ENCODE measurements at places on chromosomes 5 and 9.

DNA sequence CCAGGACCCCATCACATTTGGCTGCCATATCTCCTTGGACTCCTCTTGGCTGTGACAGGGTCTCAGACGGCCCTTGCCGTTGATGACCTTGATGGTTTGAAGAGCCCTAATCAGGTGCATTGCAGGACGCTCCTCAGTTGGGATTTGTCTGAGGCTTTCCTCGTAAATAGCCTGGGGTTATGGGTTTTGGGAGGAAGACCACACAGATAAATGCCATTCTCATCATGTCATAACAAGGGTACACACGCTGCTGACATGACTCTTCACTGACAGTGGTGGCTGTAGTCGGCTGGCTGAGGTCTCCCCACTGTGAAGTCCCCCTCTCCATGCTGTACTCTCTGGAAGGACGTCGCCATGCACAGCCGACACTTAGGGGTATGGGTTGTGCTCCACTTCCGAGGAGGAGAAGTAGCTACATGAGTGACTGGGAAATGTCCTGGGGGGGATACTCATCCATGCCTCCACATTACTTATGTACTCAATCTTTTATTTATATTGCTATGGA lies 42.9 kb upstream of the SPTLC1 start:
- no peak for DNase-seq

- no peak for DNase-seq
Measured at GRCh38 chr9:86921151-86921923, 26.0 kb downstream of the GAS1 start.

DNA sequence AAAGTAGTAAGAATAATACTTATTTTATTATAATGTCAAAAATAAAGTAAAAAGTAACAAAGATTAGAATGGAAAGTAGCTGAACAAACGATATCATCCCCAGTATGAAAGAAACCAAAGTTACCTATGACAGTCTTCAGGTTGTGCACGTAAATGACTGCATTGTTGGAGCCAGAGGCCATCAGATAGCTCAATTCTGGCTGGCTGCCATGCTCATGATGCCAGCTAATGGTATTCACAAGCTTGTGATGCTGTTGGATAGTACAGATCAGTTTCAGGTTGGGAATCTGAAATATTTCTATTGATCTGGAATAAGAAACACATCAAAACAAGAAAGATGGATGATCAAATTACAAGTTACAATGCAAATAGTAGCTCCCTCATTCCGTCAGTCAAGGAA lies 21.1 kb downstream of the GEMIN5 start:
- DNase-seq, result no peak

GRCh38 chr5:60403343-60404006 lies 296.5 kb downstream of the DEPDC1B start:
- no peak for DNase-seq

- DNase-seq, result no peak
Measured at GRCh38 chr5:82564963-82565362, 286.8 kb upstream of the RPS23 start.

GRCh38 chr5:150615141-150615699 lies 25.2 kb upstream of the SYNPO start:
- DNase-seq, result no peak

DNA sequence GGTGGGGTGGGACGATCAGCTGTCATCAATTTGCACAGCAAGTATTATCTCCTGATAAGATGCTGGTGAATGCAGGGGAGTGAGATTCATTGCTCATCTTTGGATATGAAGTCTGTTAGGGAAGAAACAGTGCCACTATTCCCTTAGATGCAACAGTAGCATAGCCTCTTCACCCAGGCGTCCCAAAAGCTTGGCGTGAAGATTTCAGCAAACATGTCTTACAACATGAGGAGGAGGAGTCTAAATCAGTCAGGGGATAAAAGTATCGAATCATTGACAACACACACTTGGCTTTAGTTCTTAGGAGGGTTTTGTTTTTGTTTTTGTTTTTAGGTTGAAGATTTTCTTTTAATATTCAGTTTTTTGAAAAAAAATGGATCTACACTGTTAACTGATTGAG lies 26.5 kb downstream of the SNX18 start:
- no peak for DNase-seq

DNA sequence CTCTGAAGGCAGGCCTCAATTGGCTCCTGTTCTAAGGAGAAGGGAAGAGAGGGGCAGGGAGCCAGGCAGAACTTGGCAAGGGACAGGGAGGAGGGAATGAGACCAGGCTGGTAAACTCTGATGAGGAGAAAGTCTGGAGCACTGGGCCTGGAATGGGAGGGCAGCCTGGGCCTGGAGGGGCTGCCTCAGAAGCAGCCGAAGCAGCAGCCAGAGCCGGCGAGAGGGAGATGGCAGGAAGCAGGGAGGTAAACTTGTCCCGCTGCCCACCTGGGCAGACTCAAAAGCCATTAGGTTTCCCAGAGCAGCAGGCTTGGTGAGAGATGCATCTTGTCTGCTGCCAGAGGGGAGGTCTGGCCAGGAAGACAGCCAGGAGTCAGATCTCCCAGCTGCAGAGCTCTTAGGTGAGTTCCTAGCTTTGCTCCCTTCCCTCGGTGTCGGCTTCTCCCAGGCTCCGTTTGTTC lies 37.0 kb upstream of the CRB2 start:
- DNase-seq, result no peak

GRCh38 chr5:112951124-112951702 lies 25.4 kb upstream of the DCP2 start:
- DNase-seq, result no peak

DNA sequence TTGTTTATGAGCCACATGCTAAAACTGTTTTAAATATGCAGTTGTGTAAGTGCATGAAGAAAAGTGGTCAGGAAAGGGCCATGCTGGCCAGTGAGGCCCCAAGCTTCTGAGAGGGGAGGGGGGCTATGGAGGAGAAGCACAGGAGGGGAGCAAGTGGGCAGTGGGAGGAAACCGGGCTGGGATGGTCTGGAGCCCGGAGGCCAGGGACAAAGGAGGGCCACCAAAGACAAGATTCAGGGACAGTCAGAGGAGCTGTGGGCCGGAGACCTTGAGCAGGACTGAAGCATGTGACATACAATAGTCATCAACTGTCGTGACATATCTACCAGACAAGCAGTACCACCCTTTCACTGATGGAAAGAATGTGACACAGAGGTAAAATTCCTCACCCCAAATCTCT lies 333.2 kb upstream of the IRX1 start:
- DNase-seq, result no peak

DNA sequence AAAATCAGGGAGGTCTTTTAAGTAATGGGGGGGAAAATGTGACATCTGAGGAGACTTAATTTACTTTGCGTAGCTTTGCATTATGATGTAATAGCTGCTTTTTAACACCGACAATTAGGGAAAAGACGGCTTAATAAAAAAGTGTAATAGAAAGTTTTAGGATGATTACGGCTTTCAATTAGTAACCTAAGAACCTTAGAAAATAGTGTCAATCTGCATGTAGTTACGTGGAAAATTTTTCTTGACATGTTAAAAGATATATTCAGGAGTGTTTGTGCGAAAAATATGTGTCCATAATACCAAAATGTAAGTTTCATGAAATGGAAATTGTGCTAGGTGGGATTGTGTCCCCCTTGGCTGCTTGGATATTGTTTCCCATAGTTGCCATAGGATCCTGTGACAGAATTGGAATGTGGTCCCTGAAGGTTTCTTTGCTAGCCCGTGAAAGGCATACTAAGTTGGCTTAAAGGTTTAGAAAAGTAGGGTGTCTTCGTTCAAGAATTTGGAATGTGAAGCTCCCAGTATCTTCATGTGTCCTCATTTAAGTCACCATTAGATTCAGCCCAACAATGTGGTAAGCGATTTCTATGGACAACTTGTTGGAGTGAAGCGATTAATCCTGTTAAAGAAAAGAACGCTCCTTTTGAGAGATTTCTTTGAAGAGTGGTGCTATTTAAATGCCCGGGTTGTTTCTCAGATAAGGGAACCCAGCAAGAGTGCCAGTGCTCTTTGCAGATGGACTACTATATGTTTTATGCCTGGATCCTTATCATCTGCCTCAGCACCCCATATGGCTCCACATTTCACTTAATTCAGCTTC lies 2.0 kb downstream of the RGMB start:
- DNase-seq, result no peak

DNA sequence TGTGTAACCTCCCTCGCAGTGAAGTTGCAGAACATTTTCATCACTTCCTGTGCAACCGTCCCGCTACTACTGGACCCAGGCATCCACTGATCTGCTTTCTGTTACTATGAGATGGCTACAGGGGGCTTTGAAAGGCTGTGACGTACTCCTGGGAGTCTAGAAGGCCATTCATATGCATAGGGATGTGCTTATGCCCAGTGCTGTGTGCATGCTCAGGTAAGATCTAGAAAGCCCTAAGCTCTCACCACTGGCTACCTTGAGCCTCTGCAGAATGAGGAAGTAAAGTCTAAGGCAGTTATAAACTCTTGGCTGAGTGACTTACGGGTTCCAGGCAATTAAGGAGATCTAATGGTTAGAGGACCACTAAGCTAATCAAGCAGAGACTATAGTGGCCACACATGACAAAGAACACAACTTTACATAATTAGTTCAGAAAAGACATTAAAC lies 11.8 kb downstream of the HNRNPAB start:
- no peak for DNase-seq

DNA sequence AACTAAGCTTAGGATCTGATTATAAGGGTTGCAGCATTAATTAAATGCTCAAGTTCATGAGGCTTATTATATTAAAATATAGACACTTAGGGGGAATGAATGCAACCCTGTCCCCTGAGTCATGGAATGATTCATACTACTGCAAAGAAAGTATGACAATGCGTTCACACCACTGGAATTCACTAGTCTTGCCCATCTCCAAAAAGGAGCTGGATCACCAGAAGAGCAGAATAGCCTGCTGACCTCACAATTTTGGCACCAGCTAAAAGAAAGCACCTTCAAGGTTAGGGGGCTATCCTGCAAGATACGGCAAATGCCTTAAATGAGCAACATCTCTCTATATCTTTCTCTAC lies 32.0 kb upstream of the TMED7 start:
- no peak for DNase-seq

GRCh38 chr5:17620627-17621026 lies 10.4 kb downstream of the TAF11L12 start:
- DNase-seq, result no peak

DNA sequence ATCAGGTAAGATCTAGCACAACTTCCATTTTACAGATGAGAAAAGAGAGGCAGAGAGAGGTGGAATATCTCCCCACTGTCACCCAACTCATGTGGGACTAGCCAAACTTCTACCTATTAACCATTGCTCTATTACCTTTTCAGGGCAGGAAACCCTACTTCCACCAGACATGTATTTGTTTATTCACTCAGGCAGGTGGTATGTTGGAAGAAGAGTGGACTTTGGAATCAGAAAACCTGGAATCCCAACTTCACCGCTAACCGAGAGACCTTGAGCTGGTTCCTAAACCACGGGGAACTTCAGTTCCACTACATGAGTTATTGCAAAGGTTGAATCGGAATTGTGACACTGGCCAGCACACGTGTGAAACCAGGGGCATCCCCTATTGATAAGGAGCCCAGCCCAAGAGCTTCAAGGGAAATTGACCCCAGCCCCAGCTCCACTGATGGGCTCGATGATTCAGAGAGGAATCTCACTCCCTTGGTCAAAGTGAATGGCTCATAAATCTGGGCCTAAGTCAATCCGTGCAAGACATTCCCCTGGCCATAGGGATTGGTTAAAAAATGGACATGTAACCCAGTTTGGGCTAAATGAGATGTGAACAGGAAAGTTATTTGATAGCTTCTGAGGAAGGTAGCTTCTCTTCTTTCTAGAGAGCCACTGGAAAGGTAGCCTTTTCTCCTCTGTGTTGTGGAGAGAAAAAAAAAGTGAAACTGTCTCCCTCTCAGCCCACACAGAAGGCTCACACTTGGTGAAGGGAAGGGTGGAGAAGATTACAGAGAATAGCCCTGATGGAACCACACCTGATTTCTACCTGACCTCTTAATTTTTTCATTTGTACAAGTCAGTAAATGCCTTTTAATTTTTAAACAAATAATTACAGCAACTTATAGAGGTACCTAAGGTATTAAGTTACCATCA lies 5.5 kb upstream of the GLIS3 start:
- no peak for DNase-seq

DNA sequence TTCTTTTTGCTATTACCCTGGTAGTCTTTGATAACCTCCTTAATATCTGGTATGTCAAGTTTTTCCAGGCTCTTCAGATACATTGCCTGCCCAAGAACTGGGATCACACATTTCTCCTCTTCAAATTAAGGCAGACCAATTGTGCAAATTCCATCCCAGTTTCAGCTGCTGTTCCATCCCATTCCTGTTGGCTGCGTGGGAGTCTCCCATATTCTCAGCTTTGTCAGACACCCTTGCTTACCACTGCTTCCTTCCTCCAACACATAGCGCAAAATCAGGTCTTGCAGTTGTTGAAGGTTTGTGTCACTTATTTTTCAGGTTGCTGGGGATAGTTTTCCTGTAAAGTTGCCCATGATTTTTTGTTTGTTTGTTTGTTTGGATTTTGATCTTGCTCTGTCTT lies 15.2 kb downstream of the HCN1 start:
- DNase-seq, result no peak

- no peak for DNase-seq
Measured at GRCh38 chr5:16644301-16644889, 27.6 kb upstream of the RETREG1 start.

GRCh38 chr9:18666986-18667772 lies 193.2 kb downstream of the ADAMTSL1 start:
- no peak for DNase-seq
